ENCODE measurements at places on chromosomes 4 and X.
A peak's percentile ranks its signal among the peaks of the same experiment; 100 is the strongest.

- DNase-seq: no peak
Measured at GRCh38 chrX:41828826-41829225, 94.5 kb downstream of the CASK start.

- no peak for DNase-seq
Measured at GRCh38 chrX:150575419-150575814, 7.0 kb downstream of the MTM1 start.

- DNase-seq: no peak
Measured at GRCh38 chr4:188031751-188032150, 36.2 kb downstream of the ZFP42 start.

DNA sequence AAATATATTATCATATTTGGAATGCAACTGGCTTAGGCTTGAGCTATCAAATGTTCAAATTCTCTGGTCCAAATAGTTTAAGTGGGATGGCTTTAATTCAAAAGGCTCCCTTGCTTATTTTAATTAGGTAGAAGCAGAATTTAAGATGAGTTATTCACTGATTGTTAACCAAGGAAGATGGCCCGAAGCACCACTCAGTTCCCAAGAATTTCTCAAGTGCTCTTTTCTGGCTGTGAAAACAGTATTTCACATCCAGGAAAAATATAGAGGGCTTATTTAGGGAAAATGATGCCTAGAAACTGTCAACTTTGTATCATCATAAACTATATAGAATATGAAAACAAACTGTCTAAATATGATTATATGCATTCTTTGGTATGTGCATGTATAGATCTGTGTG is 246.5 kb upstream of the SFRP2 start:
- DNase-seq: no peak

GRCh38 chrX:45007598-45007997 is 134.6 kb downstream of the KDM6A start:
- DNase-seq: no peak

GRCh38 chr4:183229397-183229796 is 90.7 kb downstream of the CLDN22 start:
- no peak for DNase-seq

DNA sequence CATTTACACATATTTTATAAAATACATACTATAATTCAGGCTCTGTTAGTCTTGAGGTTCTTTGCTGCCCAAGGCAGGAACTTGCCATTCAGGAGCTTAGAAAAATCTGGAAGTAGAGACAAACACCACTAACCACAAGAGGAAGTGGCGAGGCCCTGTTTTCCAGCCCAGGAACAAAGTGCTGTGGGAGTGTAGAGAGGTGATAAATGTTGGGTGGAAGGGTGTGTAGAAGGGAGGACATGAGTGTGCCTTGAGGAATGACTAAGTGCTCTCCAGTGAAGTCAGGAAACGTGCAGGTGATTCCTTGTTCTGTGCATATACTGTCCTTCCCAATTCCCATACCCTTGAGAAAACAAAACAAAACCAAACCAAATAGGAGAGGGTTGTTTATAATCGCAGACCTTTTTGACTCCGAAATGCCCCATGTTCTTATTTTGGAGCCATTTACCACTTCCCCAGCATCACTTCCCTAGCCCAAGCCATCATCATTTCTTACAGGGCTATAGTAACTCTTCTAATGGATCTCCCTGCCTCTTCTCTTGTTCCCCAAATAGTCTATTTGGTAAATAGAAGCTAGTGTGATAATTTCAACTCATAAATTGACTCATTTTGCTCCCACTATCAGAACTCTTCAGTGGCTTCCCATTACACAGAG is 83.2 kb downstream of the GPAT3 start:
- DNase-seq: no peak

DNA sequence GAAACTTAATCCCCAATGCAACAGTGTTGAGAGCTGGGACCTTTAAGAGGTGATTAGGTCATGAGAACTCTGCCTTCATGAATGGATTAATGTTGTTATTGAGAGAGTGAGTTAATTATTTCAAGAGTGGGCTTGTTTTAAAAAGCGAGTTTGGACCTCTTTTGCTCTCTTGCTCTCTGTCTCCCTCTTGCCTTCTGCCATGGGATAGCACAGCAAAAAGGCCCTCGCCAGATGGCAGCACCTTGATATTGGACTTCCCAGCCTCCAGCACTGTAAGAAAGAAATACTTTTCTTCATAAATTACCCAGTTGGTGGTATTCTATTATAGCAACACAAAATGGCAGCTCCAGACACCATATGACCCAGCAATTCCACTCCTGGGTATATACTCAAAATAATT is 7.0 kb upstream of the ATP6AP2 start:
- DNase-seq: peak; percentile 48

DNA sequence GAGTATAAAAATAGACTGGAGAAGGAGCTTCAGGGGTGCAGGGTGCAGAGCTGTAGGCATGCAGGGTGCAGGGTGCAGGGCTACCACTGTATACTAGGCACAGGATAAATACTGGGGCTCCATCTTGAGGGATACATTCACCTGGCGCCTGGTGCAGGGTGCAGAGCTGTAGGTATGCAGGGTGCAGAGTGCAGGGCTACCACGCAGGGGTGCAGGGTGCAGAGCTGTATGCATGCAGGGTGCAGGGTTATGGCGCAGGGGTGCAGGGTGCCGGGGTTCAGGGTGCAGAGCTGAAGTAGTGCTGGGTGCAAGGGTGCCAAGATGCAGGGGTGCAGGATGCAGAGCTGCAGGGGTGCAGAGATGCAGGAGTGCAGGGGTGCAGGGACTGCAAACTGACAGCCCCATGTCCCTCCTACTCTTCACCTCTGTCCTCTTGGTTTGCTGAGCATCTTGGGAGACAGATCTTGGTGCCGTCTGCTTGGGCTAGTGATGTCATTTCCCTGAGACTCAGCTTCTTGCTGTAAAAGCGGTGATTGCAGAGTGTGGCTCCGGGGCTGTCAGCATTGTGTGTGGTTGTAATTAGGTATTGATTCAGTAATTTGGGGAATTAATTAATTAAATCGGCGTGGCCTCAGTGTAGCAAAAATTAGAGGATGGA is 91.2 kb downstream of the ADRA2C start:
- no peak for DNase-seq

DNA sequence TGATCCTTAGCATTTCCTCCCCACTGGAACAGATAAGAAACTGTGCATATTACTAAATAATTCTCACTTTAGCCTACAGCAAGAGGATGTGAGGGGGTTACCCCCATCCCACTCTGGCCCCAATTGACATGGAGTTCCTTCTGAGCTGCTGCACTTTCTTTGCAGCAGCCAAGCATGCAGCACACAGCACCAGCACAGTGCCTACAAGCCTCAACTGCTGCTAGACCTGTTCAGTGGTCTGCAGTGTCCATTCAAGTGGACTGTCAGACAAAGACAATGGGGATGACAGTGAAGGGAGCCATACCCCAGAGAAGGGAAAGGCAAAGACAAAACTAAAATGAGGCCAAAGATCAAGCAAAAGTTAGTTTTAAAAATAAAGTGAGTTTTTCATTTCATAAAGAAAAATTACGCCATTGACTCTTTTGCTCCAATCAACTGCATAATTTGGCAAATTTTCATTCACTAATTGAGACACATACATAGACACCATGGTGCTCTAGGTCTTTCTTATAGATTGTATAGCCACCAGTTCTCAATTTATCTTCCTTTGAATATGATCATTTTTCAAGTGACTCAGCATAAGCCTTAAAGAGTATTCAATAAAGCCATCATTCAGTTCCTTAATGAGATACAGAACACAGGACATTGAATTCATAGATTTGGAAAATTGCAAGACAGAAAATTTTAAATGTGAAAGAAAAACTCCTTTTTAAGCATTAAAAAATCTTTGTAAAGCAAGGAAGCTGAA is 410.6 kb downstream of the HNRNPD start:
- DNase-seq: peak; percentile 42

DNA sequence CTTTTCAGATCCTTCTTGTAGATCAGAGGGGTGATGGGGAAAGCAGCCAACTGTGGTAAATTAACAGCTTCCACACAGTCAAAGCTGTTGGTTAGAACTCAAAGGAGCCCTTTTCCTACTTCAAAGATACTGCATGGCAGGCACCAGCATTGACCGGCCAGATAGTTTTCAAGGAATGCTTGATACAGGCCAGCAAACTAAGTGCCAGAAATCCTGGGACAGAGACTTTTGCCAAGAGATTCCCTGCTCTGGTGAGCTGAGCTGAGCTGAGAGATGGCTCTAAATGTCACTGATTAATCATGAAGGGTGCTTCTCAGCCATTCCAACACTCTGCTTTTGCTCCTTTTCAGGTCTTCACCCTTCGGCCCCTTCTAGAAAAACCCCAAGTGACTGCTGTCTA is 131.6 kb upstream of the MED14 start:
- DNase-seq: no peak

- no peak for DNase-seq
Measured at GRCh38 chr4:3039706-3040366, 34.5 kb downstream of the HTT-AS start.

DNA sequence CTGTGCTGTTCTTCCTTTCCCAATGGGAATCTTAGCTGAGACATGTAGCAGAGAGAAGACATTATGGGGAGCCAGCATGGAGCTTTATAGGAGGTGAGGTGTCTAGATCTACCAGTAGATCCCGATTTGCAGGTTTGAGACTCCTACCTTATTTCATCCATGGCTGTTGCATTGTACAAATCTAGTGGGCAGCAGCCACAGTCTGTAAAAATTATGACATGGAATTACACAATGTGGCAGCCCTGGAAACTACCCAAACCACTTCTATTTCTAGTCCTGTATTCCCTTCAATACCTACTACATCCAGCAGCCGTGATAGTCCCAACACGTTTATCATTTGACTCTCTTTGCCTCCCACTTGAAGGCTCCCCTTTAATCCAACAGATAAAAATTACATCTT is 8.1 kb downstream of the ATP7A start:
- DNase-seq: no peak

DNA sequence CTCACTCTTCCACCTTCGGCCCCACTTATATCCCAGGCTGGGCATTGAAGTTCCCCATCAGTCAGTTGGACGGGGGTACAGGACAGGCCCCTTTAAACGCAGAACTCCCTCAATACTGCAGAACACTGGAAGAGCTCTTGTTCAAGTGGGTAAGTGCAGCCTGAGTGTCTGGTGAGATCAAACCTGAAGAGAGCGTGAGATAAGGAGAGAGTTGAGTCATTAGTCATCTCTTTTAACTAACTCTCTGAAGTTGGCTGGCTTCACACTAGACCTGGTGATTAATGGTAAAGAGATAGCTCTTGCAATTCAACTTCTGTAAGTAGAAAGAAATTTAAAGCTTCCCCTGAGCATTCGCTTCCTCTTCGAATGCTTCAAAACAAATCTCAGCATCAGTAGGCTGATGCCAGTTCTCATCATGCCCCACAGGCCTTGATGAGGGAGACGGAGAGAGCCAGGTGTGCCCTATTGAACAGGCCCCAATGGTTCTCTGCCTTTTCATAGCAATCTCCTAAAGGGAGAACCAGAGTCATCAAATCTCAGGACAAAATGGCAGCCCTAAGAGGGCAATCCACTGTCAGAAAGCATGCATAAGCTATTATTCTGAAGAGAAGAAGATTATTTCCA is 41.0 kb upstream of the JADE1 start:
- DNase-seq: no peak

DNA sequence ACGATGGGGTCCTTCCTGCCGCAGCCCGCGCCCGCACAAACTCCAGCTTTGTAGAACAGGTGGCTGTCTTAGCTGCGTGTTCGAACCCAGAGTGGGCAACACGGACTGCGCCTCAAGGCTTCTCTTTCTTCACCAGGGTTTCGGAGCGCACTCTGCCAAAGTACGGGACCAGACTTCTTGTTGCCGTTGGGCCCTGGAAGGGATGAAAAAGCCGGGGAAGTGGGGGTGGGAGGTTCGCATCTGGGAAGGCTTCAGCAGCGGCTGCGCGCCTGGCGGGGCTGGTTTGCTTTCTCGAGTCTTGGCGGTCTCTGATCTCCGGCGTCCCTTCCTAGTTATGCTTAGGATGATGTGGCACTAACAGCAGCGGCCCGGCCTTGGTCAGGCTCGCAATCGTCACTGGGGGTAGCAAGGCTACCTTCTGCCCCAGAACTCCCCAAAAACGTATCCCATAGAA is 673 bp downstream of the PARM1 start:
- DNase-seq: no peak

All from HAP-1 (cell line).